NCI-H1048 (cell line): ENCODE measurements at places on chromosomes 13 and 19.

GRCh38 chr13:89568276-89568675 is 1779.2 kb upstream of the MIR17HG start:
- no peak for DNase-seq

GRCh38 chr19:1671716-1672037 is 19.3 kb upstream of the TCF3 start:
- no peak for DNase-seq

GRCh38 chr13:93217721-93218261 is 8.8 kb upstream of the GPC6 start:
- DNase-seq, result no peak

DNA sequence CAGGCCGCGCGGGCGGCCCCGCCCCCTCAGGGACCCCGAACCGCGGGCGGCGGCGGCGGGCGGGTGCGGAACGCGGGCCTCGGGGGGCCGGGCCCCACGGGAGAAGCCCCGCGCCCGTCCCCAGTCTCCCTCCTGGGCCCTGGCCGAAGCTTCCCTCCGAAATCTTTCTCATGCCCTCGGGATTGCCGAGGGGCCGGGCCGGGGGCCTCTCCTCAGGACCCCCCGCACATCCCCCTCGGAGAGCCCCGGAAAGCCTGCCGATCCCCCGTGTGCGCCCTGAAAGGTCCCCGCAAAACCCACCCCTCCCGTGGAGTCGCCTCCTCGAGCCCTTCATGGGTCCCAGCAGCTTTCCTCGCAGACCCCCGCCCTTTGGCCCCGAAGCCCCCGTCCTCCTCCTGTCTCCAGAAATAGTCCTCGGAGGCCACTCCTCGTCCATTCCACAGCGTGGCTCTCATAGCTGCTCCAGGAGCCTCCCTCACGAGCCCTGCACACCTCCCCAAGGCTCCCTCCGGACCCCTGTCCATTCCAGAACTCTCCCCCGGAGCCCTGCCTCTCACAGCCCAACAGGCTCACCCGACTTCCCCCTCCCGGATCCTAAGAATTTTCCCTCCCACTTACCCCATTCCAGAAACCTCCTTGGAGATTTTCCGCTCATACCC is 555 bp downstream of the SAMD4B start:
- no peak for DNase-seq

- DNase-seq, result no peak
Measured at GRCh38 chr19:18473003-18473705, 35.2 kb upstream of the ISYNA1 start.

DNA sequence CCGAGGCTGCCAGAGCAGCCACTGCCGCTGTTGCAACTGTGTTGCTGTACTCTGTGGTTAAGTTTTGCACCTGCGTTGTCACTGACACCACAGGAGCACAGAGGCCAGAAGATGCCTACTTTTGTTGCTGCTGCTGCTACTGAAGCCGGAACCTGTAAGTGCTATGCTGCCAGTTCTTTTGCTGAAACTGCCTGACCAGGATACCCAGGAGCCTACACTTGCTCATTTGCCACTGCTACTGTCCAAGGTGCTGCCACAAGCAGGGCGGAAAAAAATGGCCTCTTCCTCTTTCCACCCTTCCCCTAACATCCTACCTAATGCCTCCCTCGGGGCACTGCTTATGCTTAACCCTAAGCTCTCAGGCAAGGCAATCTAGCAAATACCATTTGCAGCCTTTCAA is 29.0 kb upstream of the NBEA start:
- no peak for DNase-seq

DNA sequence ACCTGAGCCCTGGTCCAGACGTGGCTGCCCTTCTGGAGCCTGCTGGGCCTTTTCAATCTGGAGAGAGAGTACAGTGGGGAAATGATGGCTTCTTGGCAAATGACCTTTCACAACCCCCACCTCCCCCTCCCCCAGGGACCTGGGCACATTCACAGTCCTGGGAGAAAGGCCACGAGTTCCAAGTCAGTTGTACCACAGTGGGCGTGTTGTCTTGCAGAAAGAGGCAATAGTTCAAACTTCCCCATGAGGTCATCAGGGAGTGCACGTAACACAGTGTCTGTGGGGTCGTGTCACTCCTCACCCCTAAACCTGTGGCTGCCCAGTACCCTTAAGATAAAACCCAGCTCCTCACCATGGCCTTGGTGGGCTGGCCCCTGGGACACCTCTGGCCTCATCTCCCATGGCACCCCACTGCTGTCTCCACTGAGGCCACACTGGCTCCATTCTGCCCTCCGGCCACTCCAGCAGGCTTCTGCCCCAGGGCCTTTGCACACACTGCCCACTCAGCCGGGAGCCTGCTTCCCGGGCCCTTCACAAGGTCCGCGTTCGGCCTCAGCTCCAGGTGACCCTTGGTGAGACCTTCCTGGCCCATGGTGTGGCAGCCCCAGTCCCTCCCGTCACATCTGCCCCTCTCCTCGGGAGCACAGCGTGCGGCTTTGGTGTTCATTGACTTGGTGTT is 13.3 kb downstream of the PLIN4 start:
- DNase-seq, result no peak

- DNase-seq, result no peak
Measured at GRCh38 chr13:48492096-48492440, 40.8 kb downstream of the RCBTB2 start.

DNA sequence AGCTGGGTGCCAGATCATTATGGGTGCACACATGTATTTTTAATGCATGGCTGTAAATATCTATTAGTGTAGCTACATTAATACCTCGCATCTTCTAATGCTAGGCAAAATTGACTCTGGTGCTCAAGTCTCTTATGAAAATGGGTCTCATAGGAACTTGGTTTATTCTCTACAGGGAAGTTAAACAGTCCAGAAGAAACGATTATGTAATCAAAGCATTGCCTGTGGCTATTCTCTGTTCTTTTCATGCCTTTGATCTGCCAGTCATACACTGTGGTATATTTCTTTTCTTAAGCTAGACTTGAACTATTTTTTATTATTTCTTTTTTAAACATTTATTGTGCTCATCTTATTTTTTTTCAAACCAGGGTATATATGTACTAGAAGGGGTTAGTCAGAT is 1015.0 kb downstream of the SLITRK1 start:
- DNase-seq, result no peak

DNA sequence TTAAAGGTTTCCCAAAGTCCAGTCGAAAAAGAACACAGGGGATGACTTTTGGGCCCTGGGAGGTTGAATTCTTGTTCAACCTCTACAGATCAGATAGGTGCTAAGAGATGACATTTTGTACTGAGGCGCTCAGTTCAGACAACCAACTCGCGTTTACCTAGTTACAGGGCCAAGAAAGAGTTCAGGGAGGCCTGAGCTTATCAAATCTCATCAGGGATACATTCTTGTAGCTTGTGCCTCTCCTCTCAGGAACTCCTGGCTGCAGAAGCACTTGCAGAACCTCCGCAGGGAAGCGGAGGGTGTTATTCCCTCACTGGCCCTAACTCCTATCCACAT is 825 bp downstream of the ZNF776 start:
- no peak for DNase-seq

- no peak for DNase-seq
Measured at GRCh38 chr13:110907301-110907700, 7.6 kb downstream of the ANKRD10 start.

DNA sequence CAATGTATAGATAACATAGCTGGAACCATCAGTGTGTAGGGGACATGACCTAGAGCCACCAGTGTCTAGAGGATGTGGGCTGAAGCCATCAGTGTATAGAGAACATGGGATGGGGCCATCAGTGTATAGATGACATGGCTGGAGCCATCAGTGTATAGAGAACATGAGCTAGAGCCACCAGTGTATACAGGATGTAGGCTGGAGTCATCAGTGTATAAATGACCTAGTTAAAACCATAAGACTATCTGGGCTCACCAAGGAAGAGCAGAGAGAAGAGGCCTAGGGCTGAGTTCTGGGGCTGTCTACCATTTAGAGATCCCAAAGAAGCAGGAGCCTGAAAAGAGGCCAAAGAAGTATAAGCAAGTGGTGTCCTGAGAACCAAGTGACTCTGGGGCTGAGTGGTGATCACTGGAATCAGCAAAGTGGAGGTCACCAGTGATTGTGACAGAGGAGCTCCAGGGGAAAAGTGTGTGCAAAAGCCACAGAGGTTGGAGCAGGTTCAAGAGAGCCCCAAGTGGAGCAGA is 41.0 kb downstream of the RFX2 start:
- DNase-seq, result no peak
